ENCODE measurements at places on chromosomes 1 and 21.

- no peak for DNase-seq
Measured at GRCh38 chr1:201540846-201541735, 2.2 kb downstream of the NAV1 start.

- DNase-seq = no peak
Measured at GRCh38 chr1:21546122-21546825, 37.1 kb downstream of the ALPL start.

DNA sequence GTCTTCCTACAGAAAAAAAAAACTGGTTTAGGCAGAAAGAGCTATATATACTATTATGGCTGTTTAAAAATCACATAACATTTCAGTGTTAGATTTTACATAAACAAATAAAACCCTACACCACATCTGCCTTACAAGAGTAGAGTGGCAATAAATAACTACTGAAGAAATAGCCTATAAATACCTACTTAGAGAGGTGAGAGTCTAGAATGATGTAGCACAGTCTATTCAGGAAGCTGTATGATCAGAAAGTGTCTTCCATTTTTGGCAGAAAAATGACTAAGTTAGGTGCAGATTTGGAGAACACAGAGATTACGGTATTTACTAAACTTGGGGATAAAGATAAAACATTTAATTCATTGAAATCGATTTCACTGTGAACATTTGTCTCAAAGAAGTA lies 75.5 kb downstream of the VAV3 start:
- DNase-seq = no peak

GRCh38 chr1:36881541-36881940 lies 152.8 kb downstream of the GRIK3 start:
- no peak for DNase-seq

DNA sequence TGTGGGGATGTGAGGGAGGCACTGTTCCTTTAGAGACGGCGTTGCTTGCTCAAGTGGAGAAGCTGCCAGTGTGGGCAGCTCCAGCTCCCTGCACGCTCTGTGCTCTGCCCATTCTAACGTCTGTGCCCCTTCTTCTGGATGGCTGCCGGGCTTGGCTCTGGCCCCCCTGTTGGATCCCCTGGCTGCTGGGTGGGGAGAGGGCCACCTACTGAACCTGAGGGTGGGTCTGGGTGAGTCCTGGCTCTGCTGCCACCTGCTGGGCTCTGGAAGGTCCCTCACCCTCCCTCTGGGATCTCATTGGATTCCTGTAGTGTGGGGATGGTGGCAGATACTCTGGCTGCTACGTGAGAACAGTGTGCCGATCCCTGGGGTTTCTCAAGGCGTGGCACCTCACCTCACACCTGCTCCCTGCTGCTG lies 5.0 kb downstream of the PFKL start:
- DNase-seq = peak; percentile 22

- no peak for DNase-seq
Measured at GRCh38 chr1:201898992-201899391, 10.3 kb downstream of the SHISA4 start.

- no peak for DNase-seq
Measured at GRCh38 chr1:86370601-86371022, 25.5 kb downstream of the ODF2L start.

- DNase-seq = no peak
Measured at GRCh38 chr21:37562920-37563640, 196.5 kb downstream of the DYRK1A start.

DNA sequence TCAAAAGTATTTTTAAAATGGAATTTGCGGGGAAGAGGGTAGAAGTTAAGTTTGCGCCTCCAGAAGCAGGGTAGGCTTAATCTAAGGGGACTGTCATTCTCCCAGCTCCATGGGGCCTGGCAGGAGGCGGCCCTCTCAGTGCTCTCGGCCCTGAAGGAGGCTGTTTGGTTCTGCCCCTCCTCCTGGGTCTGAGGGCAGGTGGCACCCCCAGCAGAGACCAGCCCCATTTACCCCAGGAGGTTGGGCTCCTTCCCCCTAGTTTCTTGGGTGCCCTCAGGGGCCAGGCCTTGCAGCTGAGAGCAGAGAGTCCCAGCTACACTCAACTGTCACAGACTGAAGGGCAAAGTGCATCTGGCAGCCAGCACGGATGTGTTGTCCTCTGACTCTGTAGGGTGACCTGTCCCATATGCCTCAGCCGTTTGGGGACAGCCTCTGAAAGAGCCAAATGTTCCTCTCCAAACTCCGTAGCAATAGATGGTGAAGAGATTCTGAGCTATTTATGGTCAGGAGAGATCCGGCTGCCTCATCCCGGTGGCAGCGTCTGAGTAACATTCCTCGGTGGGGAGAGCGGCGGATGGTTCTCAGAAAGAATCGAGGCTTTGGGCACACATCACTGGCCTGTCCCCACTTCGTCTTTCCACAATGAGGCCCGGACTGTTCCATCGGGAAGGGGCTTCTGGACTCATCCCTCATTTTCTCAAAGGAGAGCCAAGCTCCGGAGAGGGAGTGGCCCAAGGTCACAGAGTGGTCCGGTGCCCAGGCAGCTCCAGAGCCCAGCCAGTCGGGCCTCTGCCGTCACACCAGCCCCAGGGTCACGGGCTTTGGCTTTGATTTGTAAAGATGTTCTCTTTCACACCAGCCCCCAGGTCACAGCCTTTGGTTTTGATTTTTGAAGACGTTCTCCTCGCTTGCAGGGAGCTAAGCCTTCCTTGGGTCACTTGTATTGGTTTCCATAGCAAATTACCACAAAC lies 424.2 kb upstream of the VAMP3 start:
- no peak for DNase-seq

GRCh38 chr1:51928896-51929295 lies 50.4 kb upstream of the NRDC start:
- DNase-seq = no peak

DNA sequence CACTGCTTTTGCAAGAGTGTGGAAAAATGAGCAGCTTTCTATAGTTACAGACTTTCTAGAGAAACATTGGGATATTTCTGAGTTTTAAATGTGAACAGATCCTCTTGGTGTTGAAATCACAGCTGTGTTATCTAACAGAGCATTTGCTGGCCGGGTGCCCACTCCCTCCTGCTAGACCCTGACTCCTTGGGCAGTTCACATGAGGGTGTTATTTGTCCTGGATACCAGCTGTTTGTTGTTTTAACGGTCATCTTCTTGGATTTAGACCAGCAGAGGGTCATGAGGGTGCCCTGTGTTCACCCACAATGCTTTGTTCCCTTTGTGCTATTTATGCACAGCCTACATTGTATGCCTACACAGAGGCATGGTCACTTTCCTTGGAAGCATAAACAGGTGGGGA lies 67.1 kb downstream of the CENPF start:
- DNase-seq = no peak

DNA sequence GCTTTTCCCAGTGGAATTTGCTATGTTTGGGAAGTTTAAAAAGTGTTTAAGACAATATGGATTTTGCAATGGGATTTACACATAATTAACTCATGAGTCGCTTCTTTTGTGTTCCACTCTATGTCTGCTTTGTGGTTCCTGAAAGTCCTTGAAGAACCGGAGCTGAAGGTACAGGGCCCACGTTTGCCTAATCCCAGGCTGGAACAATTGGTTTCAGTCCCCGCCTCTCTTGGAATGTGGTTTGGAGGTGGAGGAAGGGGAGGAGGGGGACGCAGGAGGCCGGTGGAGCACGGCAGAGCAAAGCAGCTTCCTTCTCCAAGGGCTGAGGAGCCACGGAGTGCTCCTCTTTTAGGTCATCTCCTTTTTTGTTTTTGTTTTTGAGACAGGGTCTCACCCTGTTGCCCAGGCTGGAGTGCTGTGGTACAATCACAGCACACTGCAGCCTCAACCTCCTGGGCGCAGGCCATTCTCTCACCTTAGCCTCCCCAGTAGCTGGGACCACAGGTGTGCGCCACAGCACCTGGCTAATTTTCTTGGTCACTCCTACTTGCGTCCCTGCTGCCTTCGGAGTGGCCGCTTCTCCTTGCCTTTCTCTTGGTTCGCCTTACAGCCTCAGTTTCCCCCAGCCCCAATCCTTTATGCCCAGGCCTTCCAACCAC lies 129.5 kb upstream of the ERRFI1 start:
- DNase-seq = no peak

DNA sequence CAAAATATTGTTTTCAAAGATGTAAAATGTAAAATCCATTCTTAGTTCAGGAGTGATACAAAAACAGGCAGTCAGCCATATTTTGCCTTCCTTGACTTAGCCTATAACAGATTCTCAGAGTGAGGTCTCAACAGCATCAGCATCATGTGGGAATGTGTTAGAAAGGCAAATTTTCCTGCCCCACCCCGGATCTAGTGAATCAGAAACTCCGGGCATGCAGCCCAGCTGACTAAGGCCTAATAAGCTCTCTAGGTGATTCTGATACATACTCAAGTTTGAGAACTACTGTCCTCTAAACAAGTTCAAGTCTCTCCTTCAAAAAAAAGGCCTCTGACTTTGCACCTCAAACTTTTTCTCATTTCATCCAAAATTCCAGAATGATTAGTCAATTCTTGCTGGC lies 46.9 kb upstream of the PRRC2C start:
- DNase-seq = no peak

- no peak for DNase-seq
Measured at GRCh38 chr1:10596780-10597179, 122.0 kb downstream of the PEX14 start.

- DNase-seq = no peak
Measured at GRCh38 chr1:164518692-164519332, 40.2 kb upstream of the PBX1 start.

- DNase-seq = no peak
Measured at GRCh38 chr1:86508583-86508969, 38.3 kb upstream of the CLCA4 start.

GRCh38 chr1:19254416-19254815 lies 2.8 kb downstream of the MRTO4 start:
- DNase-seq = no peak

- DNase-seq = no peak
Measured at GRCh38 chr1:10663678-10664035, 132.8 kb downstream of the CASZ1 start.

DNA sequence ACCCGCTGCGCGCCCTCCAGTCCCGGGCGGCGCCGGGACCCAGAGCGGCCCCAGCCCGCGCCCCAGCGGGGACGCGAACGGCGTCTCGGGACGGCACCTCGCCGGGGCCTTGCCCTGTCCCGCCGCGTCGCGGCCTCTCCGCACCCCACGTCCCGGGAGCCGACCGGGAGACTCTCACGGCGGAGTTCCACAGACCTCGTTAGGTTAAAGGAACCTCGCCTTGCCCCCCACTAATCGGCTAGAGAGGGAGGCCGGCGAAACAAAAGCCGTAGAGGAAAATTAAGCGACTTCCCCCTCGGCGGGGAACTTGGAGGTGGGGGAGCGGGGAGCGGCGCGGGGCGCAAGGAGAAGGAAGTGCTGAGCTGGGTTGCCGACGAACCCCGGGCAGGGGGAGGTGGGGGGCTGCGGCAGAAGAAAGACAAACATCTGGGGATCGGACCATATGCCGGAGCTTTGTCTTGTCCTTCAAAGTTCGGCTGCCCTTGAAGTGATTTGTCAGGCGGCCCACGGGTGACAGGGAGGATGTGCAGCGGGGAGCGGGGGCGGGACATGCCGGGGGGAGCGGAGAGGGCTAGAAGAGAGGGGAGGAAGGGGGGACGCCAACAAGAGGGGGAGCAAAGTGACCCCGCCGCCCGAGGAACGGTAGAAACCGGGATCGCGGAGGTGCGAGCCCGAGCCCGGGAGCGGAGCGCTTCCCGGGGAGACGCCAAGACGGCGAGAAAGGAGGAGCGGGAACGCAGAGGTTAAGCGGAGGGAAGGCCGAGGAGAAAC lies 120.0 kb upstream of the RRP15 start:
- DNase-seq = no peak

DNA sequence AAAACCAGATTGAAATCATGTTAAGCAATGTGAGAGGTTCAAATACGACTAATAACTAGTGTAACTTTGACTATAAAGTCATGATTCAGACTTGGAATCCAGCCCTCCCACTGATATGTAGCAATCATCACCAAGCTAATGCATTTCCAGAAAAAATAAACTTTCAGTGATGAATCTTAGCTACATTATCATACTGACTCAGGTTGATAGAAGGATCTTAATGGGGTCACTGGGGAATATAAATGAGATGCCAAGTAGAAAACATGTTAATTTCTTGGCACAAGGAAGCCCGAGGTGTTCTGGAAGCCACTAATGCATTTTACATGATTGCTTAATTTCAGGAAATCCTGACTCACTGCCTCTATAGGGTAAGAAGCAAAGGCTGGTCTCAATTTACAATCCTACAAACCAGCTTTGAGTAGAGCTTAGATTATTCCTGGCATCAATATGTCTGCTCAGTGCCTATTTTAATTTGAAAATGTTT lies 67.7 kb downstream of the SELENOF start:
- no peak for DNase-seq

DNA sequence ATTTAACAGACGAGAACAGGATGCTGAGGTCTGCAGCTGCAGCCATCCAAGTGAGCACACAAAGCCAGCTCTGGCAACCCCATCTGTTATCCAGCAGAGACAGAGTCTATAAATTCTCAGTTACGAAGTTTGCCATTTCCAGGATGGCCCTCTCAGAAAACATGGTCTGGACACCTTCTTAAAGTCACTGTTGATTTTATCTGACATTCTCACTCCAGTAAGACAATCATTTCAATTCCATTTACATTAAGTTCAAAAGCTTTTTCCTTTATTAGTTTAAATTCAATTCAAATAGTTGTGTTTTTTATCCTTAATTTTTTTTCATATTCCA lies 125.5 kb downstream of the DMRTB1 start:
- no peak for DNase-seq

DNA sequence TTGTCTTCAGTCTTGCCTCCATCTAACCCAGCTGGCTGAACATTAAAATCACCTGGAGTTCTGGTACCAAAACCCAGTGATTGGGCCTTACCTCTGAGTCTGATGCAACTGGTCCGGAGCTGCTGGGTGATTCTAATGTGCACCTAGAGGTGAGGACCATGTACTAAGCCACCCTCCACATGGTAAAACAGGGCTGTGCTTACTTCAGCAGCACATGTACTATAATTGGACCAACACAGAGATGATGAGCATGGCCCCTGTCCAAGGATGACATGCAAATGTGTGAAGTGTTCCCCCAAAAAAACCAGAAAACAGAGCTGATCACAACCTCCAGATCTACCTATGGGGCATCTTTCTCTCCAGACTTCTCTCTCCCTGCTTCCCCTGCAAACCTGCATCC lies 37.0 kb downstream of the ELK4 start:
- no peak for DNase-seq

GRCh38 chr1:229000187-229000586 lies 264.9 kb downstream of the RHOU start:
- no peak for DNase-seq

All from stimulated activated CD8-positive, alpha-beta memory T cell treated with anti-CD3 and anti-CD28 coated beads, Interleukin-2, amount 100 ng/mL, for 48 hours (primary cell).